ENCODE measurements at places on chromosomes 7 and 10.

DNA sequence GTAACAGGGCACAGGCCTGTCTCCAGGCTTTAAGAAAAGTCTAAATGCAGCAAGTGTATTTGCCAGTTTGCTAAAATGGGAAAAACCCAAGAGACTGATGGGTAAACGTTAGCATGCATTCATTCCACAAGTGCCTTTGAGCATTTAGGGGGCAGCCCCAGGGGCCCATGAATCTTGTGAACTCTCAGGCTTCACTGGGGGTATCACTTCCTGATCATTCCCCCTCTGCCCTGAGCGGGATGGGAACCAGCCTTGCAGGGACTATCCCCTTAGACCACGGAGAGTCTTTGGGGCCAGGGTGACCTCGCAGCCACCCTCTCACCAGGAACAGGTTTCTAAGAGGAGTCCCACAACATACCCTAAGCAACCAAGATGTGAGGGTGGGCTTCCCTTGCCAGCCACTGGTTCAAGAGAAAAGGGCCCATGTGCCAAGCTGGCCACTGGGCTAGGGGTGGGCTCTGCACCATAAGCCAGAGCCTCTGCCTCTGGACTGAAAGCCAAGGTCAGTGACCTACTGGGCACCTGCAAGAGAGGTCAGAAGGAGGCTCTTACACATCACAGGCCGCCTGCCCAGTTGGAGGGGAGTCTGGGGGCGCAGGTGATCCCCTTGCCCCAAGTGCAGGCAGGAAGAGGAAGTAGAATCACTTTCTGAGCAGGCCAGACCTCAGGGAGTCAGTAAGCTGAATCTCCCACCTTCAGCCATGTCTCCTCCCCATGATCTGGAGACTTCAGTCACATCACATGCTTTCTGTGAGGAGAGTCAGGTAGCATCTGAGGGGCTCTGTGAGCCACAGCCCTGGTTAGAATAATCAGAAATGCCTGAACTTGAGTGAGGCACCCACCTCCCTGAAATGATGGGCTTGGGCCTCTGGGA, 75.0 kb downstream of the C10orf105 start:
- no peak for ATAC-seq

DNA sequence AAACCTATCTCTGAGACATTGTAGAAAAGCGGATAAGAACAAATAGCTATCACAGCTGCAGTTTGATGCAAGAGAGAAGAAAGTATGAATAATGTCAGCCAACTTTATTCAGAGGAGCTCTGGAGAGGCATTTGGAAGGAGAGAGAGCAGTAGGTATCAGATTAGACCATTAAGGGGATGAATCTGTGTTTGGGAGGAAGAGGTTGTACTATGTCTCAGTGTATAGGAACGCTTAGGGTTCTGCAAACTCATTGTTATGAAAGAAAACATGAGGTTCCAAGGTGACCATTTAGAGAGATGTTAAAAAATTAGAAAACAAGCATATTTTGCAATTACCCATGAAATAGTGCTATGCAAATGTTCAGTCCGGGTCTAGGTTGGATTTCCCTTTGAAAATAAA, 207.5 kb upstream of the GNAI1 start:
- no peak for ATAC-seq

DNA sequence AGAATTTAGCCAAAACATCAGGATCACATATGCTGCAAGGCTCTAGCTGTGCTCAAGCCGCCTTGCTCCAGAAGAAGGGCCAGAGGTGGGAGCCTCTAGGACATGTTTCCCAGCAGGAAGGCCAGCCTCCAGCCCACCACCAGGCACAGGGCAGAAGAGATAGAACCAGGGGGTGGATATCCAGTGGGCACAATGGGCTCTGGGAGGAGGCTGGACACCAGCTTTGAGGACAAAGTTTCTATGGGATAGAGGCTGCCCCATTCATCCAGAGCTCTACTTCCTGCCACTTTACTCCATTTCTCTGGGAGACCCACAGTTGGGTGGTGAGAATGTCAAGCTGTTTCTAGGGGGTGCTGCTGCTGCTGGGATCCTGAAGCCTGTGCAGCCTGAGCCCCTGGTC, 77.1 kb downstream of the ARHGAP22 start:
- ATAC-seq: no peak

DNA sequence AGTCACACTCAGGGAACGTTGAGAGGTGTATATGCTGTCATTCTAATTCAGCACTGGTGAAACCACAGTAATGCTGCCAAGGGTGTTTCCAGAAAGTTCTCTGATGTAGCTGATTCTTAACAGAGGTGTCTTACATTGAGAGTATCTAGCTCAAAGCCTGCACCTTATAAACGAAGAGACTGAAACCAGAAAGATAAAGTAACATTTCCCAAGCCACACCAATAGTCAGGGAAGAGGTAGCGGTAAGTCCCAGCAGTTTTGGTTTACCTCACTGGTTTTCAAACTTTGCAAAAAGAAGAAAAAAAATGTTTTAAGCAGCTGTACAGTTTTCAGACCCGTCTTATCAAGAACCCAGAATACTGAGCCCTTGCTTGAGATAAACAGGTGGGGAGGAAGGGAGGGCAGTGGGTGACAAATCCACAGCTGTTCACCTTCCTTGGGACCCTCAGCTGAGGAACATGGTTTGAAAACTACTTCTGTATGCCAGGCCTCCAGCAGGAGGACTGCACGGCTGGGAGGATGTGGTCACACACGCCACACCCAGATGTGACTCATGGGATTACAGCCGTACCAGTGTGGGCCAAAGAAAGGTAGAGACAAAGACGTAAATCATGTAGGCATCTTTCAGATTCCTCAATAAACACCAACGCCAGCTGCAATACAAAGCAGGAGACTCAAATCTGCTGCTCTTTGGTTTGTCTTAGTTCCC, 63.9 kb upstream of the GSDME start:
- peak; percentile 94 for ATAC-seq

DNA sequence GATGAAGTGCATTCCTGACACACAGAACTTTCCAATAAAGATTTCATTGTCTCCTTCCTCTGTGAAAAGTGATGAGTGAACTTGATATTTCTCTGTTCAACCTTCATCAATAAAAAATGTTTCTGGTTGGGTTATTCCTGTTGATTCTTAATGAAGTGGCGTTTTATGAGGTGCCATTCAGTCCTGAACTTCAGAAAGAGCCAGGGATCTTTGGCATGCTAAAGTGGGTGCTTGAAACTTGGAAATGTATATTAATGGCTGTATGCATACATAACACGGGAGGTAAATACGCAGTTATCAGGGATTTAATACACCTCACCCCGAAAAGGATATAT, 151.6 kb downstream of the ACTR3B start:
- no peak for ATAC-seq

- ATAC-seq: no peak
These were observed 88.9 kb downstream of the CABCOCO1 start for GRCh38 chr10:61751599-61751998.

DNA sequence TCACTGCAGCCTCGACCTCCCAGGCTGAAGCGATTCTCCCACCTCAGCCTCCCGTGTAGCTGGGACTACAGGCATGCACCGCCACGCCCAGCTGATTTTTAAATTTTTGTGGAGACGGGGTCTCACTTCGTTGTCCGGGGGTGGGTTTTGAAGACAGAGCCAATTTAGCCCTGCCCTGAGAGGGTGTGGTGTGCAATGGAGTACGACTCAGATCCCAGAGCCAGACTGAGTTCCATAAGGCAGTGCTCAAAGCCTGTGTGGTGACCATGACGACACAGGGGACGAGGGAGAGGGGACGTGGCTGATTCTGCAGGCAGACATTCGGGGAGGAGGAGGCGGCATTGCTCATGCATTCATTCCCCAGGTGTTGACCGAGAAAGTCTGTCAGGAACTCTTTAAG, 72.1 kb downstream of the ZMIZ1 start:
- no peak for ATAC-seq
